Retina (tissue), 1 donor: ENCODE measurements at places on chromosomes 12 and 14.

- DNase-seq: no peak
Observed at GRCh38 chr12:65612440-65612839, 211.8 kb upstream of the HMGA2 start.

DNA sequence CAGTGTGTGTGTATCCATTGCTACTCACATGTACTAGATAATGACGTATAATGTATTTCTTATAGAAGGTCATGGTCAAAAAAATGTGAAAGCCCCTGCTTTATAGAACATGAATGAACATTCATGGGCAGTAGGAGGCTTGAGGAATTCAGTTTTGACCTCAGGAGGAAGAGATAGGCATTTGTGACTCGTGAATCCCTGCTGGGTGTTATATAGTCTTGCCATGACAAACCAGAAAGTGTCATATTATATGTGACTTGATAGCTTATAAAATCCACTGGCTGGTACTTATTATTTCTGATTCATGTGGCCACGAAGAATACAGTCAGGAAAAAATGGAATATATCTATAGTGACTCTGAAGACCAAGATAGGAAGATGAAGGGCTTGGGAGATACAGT is 287.6 kb downstream of the CEP128 start:
- no peak for DNase-seq

DNA sequence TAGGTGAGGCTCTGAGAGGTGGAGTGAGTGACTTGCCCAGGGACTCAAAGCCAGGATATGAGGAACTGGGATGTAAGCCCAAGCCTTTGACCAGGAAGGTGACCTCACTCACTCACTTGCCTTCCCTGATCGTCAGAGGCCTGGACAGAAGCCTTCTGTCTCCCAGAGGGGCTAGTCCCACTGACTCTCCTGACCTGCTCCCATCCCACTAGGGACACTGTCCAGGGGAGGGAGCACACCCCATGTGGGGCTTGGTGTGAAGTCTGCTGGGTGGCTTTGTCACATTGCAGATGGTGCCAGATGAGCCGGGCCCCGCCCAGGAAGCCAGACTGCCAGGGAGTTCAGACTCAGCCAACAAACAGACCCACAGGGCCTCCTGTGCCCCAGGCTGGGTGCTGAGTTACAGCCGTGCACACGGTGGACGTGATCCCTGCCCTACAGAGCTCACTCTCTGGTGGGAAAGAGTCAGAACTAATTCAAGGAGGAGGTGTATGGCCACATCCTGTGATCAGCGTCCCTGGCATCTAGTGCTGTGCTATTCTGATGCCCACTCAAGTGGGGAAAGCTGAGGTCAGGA is 28.3 kb downstream of the MMAB start:
- no peak for DNase-seq

DNA sequence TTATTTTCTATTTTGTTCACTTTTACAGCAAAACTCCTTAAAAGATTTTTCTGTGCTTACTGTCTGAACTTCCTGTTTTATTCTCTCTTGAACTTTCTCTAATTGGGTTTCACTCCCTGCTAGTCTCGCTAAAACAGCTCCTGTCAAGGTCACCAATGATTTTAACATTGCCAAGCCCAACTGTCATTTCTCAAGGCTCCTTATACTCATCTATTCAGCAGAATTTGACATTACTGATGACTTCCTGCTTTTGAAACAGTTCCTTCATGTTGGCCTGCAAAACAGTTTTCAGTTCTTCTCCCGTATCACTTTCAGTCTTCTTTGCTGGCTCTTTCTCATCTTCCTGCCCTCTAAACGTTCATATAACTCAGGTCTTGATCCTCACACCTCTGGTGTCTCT is 268.5 kb upstream of the USP15 start:
- no peak for DNase-seq

DNA sequence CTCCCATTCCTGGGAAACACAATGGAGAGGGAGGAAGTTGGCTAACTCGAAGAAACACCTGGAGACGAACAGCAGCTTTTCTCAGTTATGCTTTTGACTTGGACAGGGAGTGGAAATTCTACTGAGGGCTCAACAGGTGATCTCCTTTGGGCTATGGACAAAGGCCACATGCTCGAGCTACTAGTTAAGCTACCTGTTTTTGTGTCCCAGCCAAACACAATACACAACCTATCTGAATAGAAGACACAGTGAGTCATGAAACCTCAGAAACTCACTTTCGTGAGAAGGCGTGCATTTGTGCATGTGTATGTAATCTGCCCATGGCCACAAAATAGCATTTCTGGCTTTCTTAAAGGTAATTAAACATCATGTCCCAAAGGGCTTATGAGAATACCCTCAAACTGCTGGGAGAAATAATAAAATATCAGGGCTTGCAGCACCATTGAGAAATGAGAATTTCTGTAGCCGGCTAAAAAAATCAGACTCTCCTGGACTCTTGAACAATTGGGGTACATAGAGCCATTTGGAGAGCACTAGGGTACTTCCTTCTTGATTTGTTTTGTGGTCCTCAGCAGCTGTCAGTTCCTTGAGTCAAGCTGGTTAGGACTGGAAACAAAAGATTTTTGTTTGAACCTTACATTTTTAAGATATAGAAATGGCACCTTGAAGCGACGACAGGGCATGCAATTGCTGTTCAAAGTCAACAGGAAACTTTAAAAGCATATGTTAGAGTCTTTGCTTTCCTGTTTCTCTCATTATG is 85.5 kb upstream of the PTHLH start:
- DNase-seq: no peak

- DNase-seq: no peak
Observed at GRCh38 chr14:94439453-94440057, 13.0 kb downstream of the SERPINA11 start.

DNA sequence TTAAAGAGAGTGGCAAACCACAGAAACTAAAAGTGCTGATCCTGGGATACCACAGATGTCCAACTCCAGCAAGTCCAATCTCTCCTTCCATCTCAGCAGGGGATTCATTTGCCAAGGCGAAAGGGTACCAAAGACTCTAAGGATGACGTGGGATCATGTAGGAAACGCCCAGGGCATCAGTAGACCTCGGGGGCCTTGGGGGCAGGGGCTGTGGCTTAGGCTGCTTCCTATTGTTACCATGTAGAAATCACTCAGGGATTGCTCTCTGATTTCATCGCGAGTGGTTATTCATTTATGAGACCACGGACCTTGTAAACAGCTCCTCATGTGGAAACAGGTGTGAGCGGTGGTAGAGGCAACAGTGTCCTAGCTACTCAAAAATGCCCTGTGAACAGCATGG is 149.3 kb upstream of the FKBP4 start:
- no peak for DNase-seq

DNA sequence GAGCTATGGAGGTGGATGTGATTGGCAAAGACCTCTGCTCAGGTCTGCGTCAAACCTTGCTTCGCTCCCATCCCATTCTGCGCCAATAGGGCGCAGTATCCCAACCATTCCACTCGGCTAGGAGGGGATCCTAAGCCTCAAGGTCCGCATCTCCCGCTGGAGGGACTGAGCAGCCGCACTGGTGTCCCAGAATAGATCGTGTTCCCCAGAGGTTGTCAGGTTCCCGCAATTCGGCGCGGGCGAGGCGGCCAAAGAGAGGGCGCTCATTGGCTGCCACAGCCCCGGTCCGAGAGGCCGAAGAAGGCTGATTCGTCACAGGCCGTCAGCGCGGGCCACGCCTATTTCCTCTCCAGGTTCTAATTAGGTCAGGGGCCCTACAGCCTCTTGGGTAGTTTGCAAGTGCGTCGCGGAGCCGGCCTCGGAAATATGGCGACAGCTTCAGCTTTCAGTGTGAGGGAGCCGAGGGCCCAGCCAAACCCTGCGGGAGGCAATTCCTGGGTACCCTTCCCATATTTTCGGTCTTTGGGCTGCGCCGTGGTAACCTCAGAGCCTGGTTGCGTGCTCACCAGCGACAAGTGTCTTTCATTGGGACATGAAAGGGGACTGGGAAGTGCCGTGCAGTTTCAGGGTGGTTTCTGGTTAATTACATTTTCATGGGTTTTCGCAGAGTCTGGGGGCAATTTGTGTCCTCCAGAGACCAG is 5.0 kb downstream of the OR10AD1 start:
- peak; percentile 97 for DNase-seq

- DNase-seq: peak; percentile 12
Observed at GRCh38 chr12:14928931-14929330, 9.4 kb downstream of the ERP27 start.

DNA sequence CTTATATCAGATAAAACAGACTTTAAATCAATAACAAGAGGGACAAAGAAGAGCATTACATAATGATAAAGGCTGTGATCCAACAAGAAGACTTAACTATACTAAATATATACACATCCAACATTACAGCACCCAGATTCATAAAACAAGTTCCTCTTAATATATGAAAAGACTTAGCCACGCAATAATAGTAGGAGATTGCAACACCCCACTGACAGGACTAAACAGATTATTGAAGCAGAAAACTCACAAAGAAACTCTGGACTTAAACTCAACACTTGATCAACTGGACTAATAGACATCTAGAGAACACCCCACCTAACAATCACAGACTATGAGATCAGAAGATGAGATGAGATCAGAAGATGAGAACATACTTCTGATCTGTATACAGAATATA is 5.7 kb upstream of the CLEC14A start:
- no peak for DNase-seq

DNA sequence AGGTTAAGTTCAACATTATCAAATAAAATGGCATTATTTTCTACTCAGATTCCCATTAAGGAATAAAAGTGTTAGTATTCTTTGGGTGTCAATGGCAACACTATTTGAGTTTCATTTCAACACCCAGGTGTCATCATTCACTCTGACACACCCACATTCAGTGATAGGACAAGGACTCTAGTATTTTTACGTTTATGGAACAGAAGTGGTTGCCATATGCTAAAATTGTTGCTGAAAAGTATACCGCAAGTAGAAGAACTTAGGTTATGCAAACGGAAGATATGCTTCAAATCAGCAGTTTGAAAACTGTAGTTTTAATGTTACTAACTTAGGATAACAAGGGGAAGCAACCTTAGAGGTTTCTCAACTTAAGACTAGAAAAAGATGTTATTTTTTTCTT is 20.0 kb upstream of the SGPP1 start:
- DNase-seq: no peak

GRCh38 chr12:87140262-87140661 is 884.1 kb upstream of the MGAT4C start:
- no peak for DNase-seq

DNA sequence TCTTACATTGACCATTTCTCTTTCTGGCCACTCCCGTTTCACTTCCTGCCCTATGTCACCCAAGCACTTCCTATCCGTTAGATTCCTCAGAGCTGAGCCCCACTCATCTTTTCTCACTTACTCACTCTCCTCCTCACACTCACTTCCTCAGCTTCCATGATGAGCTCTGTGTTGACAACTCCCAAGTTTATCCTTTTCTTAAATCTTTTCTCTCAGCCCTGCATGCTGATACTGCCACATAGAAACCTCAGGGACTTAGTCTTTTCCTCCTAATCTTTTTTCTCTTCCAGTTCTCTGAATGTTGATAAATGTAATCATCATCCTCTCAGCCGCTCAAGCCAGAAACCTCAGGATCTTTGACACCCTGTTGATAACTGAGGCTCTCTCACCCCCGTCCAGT is 99.6 kb downstream of the ANO6 start:
- DNase-seq: no peak

- no peak for DNase-seq
Observed at GRCh38 chr12:70248876-70249275, 5.6 kb downstream of the CNOT2 start.

- peak; percentile 46 for DNase-seq
Observed at GRCh38 chr12:684416-684815, 21.2 kb upstream of the NINJ2 start.

DNA sequence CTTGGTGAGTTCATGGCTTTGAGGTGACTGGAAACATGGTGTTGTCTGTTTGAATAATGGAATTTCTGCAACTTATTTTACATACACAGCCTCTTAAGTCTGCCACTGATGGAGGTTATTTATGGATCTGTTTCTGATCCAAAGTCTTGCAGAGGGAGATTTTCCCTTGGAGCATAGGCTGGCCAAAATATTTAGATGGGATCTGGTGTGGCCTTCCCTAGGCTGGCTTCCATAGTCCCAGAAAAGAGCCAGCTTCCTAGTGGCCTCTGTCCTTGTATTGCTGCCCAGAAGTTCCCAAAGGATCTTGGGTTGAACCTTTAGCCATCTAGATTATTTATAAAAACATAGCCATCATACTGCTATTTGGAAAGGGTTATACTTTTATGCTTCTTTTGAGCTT is 491.1 kb upstream of the RGS6 start:
- DNase-seq: no peak

DNA sequence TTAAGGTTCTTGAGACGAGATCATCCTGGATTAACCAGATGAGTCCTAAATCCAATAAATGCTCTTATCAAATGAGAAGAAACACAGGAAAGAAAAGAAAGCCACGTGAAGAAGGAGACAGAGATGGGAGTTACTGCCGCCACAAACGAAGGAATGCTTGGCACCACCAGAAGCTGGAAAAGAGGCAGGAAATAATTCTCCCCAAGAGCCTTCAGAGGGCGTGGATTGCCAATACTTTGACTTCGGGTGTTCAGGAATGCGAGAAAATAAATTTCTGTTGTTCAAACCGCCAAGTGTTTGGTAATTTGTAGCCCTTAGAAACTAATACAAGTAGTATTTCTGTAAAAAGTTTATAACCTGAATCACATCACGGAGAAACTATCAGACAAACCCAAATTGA is 31.3 kb downstream of the ABCD2 start:
- no peak for DNase-seq

DNA sequence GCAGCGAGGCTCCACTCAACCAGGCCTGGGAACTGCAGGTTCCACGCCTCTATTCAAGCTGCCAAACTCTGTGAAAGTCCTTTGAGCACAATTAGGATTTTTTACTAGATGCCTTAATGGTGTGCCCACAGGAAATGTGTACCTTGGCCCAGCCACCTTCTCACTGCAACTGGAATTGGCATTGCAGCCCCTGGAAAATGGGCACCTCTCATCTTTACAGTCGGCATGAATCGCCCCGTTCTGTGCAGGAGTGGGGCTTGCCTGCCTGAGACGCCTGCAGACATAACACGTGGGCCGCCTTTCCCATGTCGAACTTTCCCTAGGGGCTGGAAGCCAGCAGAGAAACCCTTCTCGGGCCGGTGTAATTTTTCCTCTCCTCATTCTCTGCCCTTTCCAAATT is 42.0 kb upstream of the ELK3 start:
- no peak for DNase-seq

GRCh38 chr14:73313151-73313550 is 75.8 kb downstream of the PAPLN start:
- DNase-seq: no peak

DNA sequence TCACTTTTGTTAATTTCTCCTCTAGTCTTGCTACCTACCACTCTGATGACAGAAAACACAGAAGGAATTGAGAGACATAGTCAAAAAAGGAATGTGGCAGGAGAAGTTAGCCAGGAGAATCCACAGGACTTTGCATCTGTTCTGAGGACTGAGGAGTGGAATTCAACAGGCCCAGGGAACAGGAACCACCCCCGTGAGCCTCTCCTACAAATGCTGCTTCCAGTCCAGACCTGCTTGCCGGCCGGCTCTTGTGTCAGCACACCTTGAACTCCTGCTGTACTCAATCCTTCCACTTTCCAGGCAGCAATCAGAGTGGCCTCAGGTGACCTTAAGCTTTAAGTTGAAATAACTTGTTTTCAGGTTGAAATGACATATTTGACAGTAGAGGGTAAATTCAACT is 903.1 kb downstream of the BCL11B start:
- DNase-seq: no peak

GRCh38 chr14:71381814-71382213 is 474.6 kb downstream of the PCNX1 start:
- no peak for DNase-seq

GRCh38 chr14:57560681-57561080 is 67.0 kb upstream of the CCDC198 start:
- DNase-seq: no peak
